Activated naive CD8-positive, alpha-beta T cell treated with anti-CD3 and anti-CD28 coated beads for 36 hours (primary cell): ENCODE measurements at places on chromosomes 13 and 19. TPM values are rescaled to one million over a fixed set of nuclear protein-coding genes. Genes with fewer than 3 reads are reported as not detected.

The FGF14 gene
- total RNA-seq = not detected

The ZNF880 gene
- total RNA-seq = 15.0 TPM

The C19orf81 gene
- total RNA-seq = 2.6 TPM

The CYP2F1 gene
- total RNA-seq = not detected

The CDC34 gene
- 46.5 TPM for total RNA-seq

DNA sequence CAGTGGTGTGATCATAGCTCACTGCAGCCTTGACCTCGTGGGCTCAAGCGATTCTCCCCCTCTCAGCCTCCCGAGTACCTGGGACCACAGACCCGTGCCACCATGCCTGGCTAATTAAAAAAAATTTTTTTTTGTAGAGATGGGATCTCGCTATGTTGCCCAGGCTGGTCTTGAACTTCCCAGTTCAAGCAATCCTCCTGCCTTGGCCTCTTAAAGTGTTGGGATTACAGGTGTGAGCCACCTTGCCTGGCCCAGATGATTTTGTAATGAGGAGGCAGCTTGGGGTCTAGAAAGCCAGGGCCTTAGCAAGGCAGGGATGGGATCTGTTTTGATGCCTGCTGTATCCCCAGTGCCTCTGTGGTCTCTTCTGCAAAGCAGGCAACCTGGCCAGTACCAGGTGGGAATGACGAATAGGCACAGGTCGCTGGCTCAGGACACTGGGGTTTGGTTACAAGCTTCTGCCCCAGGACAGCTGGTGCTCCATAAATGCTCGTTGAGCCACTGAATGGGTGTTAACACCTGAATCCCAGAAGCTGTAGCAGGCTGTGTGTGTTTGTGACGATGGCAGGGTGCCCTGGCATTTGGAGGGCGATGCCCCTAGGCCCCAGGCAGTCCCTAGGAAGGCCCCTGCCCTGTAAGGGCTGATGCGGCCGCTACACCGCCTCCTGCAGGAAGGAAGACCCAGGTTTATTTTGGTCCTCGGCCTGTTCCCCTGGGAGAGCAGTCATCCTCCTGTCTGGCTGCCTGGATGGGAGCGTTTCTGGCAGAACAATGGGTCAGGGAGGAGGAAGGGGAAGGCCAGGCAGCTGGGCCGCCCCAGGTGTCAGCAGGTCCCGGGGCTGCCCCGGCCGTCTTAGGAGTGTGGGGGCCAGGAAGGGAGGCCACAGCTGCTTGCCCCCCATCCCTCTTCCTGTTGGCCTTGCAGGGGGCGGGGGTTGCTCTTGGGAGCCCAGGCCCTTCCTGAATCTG is 8.6 kb downstream of the TNFAIP8L1 start:
- no peak overlapping the region for H3K27ac ChIP-seq
- no peaks in the 10 kb centered on the region for H3K27me3 ChIP-seq
- peaks cover 7% of the 10 kb centered on the region for H3K36me3 ChIP-seq
- no peak for DNase-seq

- peaks cover 27% of the 10 kb centered on the region for H3K4me1 ChIP-seq
- H3K36me3 ChIP-seq = no peaks in the 10 kb centered on the region
- peak within 1 kb of the TSS; percentile 94 for H3K4me3 ChIP-seq
- DNase-seq = no peak
- H3K27me3 ChIP-seq = no peaks in the 10 kb centered on the region
These were observed at the start of gene AP2A1 for GRCh38 chr19:49766930-49767299. AP2A1 (plus strand) TSS chr19:49767001; CDS start chr19:49767134, 133 bp downstream.

DNA sequence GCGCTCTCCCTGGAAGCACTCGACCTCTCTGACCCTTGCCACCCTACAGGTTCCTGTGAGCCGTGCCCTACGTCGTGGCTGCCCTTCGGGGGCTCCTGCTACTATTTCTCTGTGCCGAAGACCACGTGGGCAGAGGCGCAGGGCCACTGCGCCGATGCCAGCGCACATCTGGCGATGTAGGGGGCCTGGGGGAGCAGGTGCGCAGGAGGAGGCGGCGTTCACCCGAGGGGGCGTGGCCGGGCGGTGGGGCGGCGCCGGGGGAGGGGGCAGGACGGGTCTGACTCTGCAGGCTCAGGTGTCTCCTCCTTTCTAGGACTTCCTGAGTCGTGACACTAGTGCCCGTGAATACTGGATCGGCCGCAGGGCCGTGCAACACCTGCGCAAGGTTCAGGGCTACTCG is 26.4 kb downstream of the CLEC4M start:
- no peak for DNase-seq
- peak overlapping the region; percentile 48 for H3K4me3 ChIP-seq
- peaks cover 9% of the 10 kb centered on the region for H3K4me1 ChIP-seq
- peaks cover 58% of the 10 kb centered on the region for H3K27me3 ChIP-seq
- no peaks in the 10 kb centered on the region for H3K36me3 ChIP-seq

DNA sequence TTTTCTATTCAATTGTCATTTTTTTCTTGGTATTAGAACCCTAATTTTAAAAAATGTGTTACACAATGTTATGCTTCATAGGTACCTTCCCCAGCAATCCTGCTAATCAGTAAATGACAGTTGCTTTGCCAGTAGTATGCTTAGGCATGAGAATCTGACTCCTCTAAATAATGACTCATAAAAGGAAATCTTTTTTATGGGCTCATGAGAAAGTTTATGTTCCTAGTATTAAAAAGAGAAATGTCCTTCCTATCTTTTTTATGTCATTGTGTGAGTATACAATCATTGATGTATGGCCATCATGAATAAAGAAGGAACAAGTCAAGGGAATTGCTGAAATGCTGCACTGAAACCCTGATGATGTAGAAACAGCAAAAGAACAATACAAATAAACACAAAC is 1237.7 kb upstream of the PCDH20 start:
- no peak overlapping the region for H3K27ac ChIP-seq
- H3K4me3 ChIP-seq = no peak overlapping the region
- no peak for DNase-seq
- no peaks in the 10 kb centered on the region for H3K36me3 ChIP-seq
- H3K27me3 ChIP-seq = no peaks in the 10 kb centered on the region

- DNase-seq = no peak
- H3K4me3 ChIP-seq = no peak overlapping the region
- H3K36me3 ChIP-seq = no peaks in the 10 kb centered on the region
- no peaks in the 10 kb centered on the region for H3K4me1 ChIP-seq
- no peaks in the 10 kb centered on the region for H3K27me3 ChIP-seq
These were observed 684.5 kb upstream of the ARGLU1 start for GRCh38 chr13:107252428-107252827.

DNA sequence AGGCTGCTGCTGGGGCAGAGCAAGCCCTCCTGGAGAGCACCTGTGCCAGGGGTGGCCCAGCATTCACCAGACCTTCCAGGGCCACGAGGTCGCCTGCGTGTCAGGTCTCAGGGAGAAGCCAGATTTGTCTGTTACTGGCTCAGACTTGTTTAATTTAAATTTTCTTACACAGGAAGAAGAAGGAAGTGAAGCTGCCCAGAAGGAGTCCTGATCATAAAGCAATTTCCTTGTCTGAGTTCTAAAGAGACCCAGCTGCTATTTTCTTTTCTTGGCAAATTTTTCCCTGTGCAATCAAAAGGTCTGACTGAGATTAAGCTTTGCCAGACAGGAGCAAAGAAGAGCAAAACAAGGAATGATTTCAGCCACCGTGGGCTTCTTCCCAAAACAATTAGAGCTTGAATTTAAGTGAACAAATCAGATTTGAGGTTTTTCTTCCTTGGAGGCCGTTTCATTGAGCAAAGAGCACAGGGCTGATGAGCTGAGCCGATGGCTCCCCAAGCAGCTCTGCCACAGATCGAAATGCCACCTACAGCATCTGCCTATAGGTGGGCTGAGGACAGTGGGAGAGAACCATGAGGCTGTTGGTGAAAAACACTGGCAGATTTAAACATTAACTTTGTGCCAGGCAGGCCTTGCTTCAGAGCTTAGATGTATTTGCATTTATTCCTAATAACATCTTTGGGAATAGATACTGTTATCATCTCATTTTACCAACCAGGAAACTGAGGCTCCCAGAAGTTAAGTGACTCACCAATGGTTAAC is 40.1 kb downstream of the HSPH1 start:
- no peak overlapping the region for H3K4me3 ChIP-seq
- no peak for DNase-seq
- peaks cover 56% of the 10 kb centered on the region for H3K27me3 ChIP-seq
- H3K4me1 ChIP-seq = peaks cover 4% of the 10 kb centered on the region
